Effector memory CD4-positive, alpha-beta T cell (primary cell): ENCODE measurements at places on chromosomes 13 and 19.
A peak's percentile ranks its signal among the peaks of the same experiment; 100 is the strongest.

DNA sequence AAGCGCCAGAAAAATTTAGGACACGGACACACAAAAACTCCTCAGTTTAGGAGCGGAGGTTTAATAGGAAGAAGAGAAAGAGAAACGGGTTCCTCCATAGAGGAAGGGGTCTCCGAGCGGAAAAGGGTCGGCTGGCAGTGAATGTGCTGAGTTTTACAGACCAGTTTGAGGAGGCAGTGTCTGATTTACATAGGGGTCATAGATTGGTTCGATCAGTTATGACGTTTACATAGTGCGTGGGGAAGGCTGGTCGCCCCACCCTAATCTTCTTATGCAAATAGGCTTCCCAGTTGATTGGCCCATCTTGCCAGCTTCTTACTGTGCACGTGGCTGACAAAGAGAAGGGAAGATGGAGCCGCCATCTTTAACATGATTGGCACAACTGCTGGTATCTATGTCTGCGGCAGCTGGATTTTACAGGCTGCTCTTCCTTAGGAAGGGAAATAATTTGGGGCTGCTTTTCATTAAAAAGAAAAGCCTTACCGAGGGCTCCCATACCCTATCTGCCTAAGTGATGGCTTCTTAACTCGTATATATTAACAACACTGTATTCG, 1.2 kb upstream of the ZNF225 start:
- DNase-seq: no peak

- DNase-seq: no peak
Observed at GRCh38 chr13:44165221-44165888, 208.3 kb upstream of the SERP2 start.

- DNase-seq: no peak
Observed at GRCh38 chr19:1884719-1885334, 469 bp downstream of the ABHD17A start.

DNA sequence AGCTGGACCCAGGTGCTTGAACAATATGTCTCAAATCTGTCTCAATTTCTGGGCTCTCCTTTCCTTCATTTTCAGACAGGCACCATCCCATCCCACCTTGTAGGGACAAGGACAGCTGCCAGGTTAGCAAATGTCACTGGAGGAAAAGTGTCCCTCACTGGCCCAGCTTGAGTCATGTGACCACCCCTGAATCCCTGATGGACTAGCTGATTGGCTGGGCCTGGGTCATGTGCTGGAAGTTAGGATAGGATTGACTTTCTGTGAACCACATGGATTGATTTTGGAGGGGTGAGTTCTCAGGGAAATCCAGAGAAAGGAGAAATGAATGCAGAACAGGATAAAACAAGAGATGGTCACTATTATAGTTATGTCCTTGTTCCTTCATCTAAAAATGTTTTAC, 28.2 kb upstream of the FXYD3 start:
- DNase-seq: no peak

DNA sequence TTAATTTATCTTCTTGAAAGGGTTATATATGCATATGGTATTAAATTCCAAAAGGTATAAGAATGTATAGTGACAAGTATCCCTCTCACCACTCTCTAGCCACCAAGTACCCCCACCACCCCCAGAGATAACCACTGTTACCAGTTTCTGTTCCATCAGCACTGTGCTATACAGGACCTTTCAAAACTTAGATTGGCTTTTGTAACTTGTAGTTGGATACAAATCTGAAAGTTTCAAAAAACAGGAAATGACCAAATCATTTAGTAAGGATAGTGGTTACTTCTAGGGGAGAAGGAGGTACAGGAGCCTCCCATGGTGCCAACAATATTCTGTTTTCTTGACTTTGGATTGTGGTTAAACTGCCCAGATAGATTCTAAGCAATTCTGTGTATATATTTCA, 56.7 kb downstream of the AKAP11 start:
- no peak for DNase-seq

DNA sequence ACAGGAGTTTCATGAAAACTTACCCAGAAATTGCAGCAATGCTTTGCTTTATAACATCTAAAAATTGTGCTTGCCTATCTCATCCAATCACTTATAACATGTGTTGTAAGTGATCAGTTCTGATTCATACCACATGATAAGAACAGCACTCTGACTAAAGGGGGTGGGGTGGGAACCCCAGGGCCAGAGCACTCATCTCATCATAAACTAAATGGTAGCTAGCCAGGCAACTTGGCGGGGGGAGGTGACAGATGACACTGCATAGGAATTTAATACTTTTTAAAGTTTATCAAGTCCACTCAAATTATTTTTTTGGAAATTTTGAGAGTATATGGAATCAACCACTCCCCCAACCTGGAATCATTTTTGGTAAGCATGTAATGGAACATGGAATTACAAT, 42.1 kb downstream of the FOXO1 start:
- DNase-seq: no peak

GRCh38 chr19:3645726-3646125, 19.1 kb upstream of the CACTIN start:
- no peak for DNase-seq

DNA sequence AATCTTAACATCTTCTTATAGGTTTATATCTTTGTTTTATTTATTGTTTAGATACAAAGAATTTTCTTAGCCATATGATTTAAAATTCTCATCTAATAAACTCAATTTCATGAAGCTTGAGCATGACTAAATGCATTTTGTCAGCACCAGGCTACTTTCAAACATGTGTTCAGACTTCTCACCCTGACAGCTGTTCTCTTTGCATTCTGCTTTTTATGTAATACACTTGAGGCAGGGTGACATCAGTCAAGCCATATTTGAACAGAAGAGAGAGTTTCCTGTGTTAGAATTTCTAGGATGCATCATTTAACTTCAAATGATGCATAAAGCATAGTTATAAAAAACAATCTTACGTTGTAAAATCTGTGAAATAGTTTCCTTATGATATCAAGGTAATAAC, 1295.1 kb upstream of the PCDH20 start:
- no peak for DNase-seq

GRCh38 chr13:44317752-44318151, 55.9 kb upstream of the SERP2 start:
- DNase-seq: no peak

GRCh38 chr13:109091249-109091648, 461.8 kb downstream of the MYO16 start:
- DNase-seq: no peak

GRCh38 chr13:66716538-66716937, 513.6 kb downstream of the PCDH9 start:
- no peak for DNase-seq

DNA sequence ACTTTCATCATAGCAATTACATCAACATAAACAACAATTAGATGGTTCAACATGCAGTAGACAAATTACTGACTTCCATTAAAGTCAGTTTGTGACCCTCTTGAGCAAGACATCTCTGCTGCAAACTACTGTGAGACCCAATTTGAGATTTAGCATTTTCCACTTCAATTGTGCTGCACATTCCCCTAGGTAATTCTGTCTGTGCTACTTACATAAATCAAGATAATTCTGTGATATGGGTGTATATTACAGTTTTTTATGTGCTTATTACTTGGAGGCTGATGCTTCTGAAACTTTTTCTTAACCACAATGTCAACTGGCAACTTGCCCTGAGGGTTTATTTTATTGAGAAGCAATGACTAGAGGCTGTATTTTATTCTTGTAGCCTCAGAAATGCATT, 1714.4 kb downstream of the OLFM4 start:
- no peak for DNase-seq

- DNase-seq: no peak
Observed at GRCh38 chr13:77196052-77196618, 130.8 kb downstream of the MYCBP2 start.

DNA sequence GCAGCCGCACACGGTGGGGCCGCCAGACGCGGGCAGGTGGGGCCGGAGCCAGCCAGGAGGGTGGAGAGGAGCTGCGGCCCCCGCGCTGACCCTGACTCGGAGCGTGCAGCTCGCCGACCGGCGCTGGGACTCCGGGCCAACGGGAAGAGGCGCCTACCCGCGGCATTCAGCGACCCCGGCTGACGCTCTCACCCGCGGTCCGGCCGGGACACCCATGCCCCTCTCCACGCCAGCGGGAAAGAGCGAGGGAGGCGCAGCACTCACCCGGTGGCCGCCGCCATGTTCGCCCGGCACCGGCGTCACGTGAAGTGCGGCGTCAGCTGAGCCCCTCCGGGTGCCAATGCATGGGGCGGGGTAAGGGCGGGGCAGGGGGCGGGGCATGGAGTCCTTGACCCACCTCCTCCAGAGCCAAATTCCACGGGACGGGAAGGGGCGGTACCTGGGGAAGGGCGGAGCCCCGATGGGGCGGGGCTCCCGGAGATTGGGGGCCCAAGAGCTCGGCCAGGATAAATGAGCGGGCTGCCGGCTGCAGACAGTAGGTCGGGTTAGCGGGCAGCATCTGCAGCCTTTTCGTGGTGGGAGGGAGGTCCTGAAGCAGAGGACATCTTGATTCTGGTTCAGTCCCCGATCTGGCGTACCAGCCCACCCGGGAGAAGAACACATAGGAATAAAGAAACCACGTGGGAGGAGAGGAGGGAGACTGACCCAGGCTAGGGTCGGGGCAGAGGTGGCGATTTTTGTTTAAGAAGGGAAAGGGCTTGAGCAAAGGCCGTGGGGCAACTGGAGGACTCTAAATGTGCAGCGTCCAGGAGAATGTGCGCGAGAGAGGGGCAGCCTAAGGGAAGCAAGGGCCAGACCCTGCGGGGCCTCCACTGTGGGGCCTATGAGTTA, at the start of gene PEPD:
Gene PEPD, minus strand, starts transcription at position 312 of the 891 bp plus-strand sequence. Its CDS starts 31 bp downstream, at position 281.
- DNase-seq: peak; percentile 74
